ENCODE measurements at places on chromosomes 16 and 17.

DNA sequence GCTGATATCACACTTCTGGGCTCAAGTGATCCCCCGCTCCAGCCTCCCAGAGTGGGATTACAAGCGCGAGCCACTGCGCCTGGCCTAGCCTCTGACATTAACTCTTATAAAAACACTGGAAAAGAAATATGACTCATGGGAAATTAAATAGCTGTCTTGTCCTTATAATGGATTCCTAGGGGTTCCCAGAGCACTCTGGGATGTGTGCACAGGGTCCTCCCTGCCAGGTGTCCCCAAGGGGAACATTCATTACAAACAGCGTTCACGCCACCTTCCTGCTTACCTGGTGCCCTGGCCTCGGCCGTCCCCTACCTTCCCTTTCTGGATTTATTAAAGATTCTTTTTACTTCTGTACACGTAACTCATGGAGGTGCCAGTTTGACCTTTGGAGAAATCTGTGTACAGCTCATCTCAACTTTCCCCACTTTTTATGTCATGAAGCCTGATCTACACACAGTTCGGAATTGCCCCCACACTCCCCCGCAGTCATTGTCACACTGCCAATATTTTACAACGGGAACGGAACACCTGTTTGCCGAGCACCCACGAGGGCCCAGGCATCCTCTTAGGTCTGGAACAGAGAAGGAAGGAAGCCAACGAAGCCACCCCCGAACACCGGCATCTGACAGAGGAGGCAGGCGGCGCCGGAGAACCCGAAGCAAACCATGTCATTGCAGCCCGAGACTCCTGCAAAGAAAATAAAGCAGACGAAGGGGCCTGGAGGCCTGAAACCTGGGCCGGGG is 39.7 kb upstream of the MEAK7 start:
- no peak for DNase-seq

- DNase-seq, result no peak
Observed at GRCh38 chr16:78211946-78212345, 112.5 kb downstream of the WWOX start.

DNA sequence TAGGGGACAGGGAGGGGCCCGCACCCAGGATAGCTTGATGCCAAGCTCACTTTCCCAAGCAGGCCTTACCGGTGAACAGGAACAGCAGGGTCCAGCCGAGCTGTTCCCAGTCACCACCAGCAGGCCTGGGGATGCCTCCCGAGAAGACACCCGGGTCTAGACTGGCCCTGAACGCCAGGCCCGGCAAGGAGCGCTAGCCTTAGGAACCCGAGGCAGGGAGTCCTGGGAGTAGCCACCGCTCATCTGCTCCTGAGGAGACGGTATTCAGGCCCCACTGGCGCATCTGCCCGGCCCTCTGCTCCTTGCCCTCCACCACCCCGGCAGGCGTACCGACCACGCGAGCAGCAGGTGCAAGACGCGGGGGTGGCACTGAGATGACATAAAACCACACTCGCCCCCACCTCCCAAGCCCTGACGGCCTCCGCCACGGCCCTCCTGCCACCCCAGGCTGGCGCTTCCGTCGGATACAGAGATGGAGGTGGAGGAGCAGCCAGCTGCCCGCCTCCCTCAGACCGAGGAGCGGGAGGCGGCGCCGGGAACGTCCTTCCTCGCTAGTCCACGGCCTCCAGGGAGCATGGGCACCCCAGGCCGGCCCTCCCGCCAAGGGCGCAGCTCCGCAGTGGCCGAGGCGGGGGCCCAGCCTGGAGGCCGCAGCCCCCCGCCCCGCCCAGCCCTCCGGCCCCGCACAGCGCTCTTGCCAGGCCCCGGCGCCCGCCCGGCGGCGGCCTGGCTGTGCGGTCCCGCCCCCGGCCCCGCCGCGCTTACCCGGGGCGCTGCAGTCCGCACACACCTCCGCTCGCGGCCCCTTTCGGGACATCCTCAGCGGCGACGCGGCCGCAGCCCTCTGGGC is 661 bp downstream of the GIT1 start:
- peak; percentile 43 for DNase-seq

GRCh38 chr16:68475071-68475470 is 26.8 kb upstream of the SMPD3 start:
- DNase-seq, result no peak

DNA sequence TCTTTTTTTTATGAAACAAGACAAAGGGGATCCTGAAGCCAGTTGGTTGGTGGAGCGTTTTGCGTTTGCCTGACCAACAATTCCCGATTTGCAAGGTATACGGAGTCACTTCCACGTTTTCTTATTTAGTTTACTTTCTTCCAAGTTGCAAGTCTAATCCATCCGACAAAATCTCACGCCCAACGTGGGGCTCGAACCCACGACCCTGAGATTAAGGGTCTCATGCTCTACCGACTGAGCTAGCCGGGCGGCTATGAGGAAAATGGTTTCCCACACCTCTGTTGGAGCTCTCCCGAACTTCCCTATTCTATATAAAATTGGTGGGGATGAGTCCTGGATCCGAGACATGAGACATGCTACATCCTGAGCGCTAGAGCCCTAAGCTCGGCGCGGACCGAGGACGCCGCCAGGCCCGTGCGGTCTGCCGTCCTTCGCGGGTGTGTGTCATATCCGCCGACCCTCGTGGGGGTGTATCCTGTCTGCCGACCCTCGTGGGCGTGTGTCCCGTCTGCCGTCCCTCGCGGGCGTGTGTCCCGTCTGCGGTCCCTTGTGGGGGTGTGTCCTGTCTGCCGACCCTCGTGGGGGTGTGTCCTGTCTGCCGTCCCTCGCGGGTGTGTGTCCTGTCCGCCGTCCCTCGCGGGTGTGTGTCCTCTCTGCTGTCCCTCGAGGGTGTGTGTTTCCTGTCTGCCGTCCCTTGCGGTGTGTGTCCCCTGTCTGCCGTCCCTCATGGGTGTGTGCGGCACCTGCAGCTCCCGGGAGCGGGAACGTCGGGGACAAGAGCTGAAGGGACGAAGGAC is 22.6 kb downstream of the ZNF213 start:
- peak; percentile 79 for DNase-seq

DNA sequence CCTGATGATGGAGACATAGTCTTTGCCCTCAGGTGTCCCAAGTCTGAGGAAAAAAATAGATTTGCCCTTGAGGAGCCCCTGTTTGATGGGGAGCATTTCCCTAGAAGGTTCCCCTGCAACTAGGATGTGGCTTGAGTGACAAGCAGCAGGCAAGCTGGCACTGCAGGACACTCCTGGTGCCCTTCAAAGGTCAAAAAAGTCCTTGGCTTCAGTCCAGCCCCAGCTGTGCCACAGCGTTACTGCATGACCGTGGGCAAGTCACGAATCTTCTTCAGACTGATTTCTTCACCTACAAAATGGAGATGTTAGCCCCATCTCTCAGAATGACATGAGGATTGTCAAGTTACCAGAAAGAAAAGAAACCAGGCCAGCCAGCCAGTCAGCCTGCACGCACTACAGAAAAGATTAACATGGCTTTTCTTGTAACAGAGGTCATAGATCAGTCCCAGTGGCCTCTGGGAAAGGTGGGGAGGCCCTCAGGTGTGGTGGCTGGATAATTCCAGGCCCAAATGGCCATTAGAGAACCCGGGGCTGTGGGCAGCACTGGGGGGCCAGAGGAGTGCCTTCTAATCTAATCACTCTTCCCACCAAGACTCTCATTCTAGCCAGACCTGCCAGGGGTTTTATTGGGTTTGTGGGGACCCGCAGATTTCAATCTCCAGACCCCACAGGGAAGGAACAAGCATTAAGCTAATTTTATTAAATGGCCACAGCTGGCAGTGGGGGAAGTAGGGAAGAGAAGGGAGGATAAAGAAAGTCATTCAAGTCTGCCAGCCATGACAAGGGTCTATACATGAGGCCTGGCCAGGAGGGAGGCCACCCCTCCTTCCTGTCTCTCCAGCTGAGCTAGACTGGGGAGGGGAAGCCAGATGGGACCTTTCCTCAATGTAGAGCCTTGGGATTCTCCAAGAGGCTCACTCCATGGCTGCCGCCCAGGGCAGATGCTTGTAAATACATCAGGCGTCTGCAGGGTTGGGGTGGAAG is 9.7 kb upstream of the KIF18B start:
- DNase-seq, result no peak

GRCh38 chr17:142102-142661 is 4.8 kb downstream of the SCGB1C2 start:
- DNase-seq, result peak; percentile 42

- peak; percentile 77 for DNase-seq
Observed at GRCh38 chr16:11966173-11966572, 1.2 kb downstream of the TNFRSF17 start.

GRCh38 chr17:5826384-5826783 is 242.1 kb upstream of the NLRP1 start:
- no peak for DNase-seq

- DNase-seq, result peak; percentile 41
Observed at GRCh38 chr17:77501101-77501566, 360.4 kb downstream of the SEC14L1 start.

GRCh38 chr17:27538156-27538955 is 82.1 kb downstream of the KSR1 start:
- no peak for DNase-seq

- DNase-seq, result no peak
Observed at GRCh38 chr17:11035681-11036080, 197.8 kb upstream of the PIRT start.

DNA sequence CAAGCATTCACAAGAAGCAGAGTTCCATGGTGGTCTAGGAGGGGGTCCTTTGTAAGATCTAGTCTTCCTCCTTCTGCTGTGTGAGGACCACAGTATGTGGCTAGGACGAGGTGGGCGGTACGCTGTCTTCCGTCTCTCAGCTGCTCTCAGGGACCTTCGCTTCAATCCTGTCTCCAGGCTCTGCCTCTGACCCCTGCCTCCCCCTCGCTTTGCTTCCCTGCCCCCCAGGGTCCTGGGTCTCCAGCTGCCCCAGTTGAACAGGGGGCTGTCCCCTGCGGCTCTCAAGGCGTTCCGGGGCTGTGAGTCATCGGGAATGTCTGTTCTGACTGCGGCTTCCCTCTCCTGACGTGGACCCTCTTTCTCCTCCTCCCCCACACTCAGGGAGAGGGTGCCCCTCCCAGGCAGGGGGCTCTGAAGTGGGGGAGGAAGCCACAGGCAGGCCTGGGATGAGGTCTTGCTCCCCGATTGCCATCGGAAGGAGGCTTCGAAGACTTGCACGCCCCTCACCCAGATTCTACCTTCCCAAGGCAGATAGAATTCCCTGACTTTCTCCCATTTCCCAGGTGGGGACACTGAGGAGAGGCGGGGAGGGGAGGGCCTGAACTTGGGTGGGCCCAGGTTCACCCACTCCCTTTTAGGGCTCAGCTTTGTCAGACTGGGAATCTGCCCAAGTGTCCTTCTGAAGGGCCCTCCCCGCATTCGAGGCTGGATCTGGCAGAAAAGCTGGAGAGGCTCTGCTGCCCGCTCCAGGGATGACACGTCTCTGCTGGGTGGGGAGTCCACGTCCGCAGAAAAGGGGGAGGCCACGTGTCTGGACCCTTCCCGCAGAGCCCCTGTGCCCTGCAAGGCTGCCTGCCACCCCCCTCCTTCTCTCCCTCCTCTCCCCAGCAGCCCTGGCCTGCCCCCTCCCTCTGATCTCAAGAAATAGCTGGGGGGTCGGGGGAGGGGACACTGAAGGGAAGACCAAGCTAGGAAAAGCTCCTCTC is 9.1 kb upstream of the COL1A1 start:
- DNase-seq, result no peak

- DNase-seq, result peak; percentile 14
Observed at GRCh38 chr17:6303664-6304063, 131.3 kb downstream of the AIPL1 start.

GRCh38 chr17:210402-210801 is 29.0 kb upstream of the DOC2B start:
- no peak for DNase-seq

- DNase-seq, result no peak
Observed at GRCh38 chr16:31348579-31348978, 6.4 kb upstream of the ITGAX start.

GRCh38 chr17:78736526-78737079 is 45.5 kb downstream of the CYTH1 start:
- peak; percentile 93 for DNase-seq

- DNase-seq, result peak; percentile 40
Observed at GRCh38 chr16:29694384-29695195, 15.6 kb downstream of the QPRT start.

DNA sequence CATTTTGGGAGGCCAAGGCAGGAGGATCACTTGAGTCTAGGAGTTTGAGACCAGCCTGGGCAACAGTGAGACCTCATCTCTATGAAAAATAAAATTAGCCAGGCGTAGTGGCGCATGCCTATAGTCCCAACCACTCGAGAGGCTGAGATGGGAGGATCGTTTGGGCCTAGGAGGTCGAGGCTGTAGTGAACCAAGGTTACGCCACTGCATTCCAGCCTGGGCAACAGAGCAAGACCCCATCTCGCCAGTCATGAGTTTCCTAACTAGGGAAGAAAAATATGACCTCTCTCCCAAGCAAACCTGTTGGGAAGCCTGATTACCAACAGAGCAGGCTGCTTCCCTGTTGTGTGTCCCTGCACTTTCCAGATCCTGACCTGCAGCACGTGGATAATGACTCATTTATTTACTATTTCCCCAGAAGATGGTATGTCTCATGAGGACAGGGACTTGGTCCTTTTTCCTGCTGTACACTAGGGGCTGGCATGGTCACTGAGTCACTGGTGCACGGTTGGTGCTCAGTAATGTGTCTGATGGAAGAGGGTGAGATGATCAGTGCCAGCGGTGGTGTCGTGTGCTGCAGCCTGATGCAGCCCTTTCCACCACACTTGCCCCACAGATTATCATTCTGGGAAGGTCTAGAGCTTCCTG is 30.8 kb downstream of the NMT1 start:
- no peak for DNase-seq

DNA sequence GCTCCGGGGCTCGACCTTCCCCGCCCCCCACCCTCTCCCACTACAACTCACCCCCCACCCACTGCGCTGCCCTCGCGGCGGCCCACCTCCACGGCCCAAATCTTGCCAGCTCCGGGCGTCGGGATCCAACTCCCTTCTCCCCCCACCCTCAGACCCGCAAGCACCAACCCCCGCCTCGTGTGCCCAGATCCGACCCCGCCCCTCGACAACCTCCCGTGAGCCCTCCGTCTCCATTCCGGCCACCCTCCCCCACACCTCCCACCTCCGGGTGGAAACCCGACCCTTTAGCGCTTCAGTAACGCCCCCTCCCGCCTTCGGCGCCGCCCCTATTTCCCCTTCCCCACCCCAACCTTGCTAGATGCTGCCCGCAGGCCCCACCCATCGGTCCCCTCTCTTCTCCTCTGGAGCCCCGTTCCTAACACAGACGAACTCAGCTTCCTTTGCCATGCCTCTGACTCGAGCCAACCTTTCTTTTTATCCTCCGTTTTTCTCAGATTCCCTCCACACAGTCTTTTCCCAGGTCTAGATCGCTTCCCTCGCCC is 717 bp downstream of the UBE2Z start:
- peak; percentile 95 for DNase-seq

- no peak for DNase-seq
Observed at GRCh38 chr17:67911059-67911782, 85.0 kb downstream of the C17orf58 start.

GRCh38 chr16:56932721-56933619 is 1.0 kb downstream of the HERPUD1 start:
- DNase-seq, result peak; percentile 78

- no peak for DNase-seq
Observed at GRCh38 chr16:46687486-46687885, 1.5 kb downstream of the VPS35 start.

GRCh38 chr16:80285104-80285503 is 255.7 kb upstream of the DYNLRB2 start:
- DNase-seq, result no peak

- peak; percentile 90 for DNase-seq
Observed at GRCh38 chr17:30970831-30971567, at the start of gene RNF135. TSS of gene RNF135 (plus strand) at chr17:30971039. CDS start at chr17:30971074, 35 bp downstream.

- DNase-seq, result no peak
Observed at GRCh38 chr17:53792451-53792850, 30.3 kb upstream of the KIF2B start.

GRCh38 chr17:39659279-39660010 is 5.7 kb upstream of the TCAP start:
- DNase-seq, result no peak
